ENCODE measurements at places on chromosomes 1 and 21.

DNA sequence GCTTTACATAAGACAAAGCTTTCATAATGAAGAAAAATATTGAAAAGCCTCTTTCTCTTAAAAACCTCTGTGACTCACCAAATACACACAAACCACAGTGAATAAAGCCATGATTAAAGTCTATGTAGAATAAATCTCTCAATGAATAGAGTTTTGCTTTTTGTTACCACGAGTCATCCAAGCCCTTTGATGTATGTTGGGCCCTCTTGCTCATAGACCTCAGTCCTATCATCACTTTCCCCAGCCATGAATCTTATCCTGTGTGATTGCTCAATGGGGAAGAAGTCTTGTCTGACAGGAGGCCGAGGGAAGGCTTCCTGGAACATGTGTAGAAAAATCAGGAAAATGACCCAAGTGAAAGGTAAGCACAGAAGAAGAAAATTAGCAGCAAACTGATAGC lies 60.8 kb downstream of the NGF start:
- no peak for DNase-seq

DNA sequence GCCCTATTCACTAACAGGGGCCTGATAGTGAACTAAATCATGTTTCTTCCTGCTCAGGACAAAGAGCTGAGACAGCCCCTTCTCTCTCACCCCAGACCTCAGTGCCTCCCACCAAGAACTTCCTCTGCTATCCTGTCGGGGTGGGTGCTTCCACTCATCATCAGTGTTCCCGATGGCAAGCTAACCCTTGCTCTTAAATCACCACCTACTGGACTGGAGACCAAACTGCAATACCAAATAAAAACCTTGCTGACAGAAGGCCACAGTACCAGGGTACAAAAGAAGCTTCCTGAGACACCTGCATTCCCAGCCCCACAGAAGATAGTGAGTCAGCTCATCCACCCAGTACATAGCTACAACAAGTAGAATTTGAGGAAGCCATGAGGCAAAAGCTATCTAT lies 799.5 kb downstream of the LTN1 start:
- DNase-seq: no peak

DNA sequence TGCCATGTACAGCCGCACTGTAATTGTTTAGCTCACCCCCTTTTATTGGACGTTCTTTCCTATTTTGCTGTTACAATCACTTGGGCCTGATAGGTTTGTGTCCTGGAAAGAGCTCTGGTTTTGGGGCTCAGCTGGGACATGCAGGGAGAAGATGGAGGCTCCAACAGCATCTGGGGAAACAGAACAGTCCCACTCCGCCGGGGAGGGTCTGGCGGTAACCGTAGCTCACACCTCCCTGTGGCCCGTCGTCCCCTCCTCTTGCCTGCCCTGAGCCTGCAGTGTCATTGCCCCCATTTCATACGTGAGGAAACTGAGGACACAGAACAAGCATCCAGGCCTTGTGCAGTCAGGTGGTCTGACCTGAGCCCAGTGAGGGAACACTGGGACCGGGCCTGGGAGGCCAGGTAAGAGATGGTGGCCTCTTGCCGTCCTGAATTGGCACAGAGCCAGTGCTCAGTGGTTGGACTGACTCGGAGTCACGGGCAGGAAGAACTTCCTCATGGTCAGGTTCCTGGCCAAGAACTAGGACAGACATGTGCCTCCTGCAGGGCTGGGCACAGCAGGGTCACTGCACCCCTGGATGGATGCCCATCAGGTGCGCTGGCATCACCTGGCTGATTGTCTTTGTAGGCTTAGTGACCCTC lies 41.8 kb downstream of the S100B start:
- DNase-seq: no peak

- DNase-seq: no peak
These were observed 117.3 kb downstream of the PSMG1 start for GRCh38 chr21:39065917-39066316.

- no peak for DNase-seq
These were observed 6.5 kb downstream of the CTXND2 start for GRCh38 chr1:150893336-150893913.

GRCh38 chr1:223771469-223771813 lies 59.1 kb downstream of the CAPN2 start:
- DNase-seq: no peak
